ENCODE measurements at places on chromosomes 1 and 21. TPM values are rescaled to one million over a fixed set of nuclear protein-coding genes. Genes with fewer than 3 reads are reported as not detected.

DNA sequence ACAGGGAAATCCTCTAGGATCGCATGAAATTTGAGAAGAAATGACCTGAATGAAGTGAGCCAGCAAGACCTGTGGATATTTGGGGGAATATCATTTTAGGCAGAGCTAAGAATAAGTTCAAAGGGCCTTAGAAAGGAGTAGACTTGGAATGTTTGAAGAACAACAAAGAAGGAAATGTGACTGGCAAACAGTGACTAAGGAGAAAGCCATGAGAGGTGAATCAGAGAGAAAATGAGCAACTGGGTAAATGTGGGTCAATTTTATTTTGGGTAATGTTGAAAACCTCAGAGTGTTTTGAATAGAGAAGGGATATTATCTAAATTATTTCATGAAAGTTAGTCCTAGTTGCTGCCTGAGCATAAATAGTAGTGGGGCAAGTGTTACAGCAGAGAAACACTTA is 672.8 kb downstream of the LMO4 start:
- no peak for DNase-seq

DNA sequence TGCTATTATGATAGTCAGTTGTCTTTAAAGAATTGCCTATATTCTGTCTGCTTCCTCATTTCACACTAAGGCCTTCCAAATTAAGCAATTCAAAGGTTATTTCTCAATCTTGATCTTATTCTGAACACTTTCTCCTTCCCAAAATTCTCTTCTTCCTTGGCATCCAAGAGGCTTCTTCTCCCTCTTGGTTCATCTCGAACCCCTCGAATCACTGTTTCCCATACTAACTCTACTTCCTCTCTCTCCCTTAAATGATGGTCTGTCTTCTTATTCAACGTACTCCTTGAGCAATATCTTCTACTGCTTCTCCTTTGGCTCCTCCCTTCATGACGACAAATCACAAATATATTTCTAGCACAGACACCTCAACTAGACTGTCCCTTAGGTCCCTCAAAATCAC is 4.5 kb downstream of the COPA start:
- no peak for DNase-seq

DNA sequence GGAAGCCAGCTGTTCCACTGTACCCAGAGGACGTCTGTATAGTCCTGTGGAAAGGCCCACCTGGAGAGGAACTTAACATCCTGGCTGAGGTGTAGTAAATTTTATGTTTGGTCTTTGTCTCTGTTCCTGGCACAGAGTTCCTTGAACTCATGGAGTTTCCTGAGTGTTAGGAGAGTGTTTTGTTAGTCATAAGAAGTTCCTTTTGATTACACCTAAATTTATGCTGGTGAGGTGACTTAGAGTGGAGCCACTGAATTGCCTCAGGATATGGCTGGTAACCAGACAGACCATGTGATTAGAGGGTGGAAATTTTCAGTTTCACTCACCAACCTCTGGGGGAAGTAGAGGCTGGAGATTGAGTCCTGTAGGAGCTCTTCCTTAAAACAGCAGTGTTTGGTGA is 57.9 kb downstream of the RASAL2 start:
- DNase-seq, result no peak

- no peak for DNase-seq
Observed at GRCh38 chr21:36981049-36981391, 14.6 kb upstream of the HLCS start.

DNA sequence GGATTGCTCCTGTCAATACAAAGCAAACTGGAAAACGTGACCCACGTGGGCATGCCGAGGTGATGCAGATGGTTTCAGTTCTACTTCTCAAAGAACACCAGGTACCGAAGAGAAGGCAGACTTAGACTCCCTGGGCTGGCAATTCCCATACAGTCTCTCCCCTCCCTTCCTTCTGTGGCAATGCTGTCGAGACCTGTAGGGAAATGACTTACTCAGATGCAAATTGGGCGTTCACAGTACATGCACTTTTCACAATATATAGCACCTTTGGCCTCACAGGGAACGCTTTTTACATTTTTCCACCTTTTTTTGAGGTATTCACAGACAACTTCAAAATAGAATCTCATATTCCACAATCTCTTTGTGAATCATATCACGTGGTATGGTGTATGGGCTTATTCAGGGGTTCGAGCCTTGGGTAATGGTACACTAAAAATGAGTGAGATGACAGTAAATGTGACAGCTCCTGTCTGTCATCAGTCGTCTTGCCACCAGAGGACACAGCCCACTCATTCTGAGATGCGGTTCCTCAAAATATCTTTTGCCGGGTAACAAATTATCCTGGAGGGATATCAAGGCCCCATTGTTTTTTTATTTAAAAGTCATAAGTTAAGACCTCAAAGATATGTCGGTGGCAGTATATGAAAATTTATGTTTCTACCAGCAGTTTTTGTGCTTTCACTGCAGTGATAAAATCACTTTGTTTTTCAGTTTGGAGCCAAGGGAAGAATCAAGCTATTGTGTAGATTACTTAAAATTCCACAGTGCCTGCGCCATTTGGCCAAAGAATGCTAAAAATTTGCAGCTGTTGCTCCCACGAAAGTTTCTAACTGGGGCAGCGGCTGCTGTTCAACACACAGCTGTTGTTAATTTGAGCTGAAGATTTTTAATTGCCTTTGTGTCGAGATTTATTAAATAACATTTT is 168.4 kb downstream of the ZZZ3 start:
- peak; percentile 88 for DNase-seq

Gene GPR37L1
- total RNA-seq, result under 0.01 TPM

- peak; percentile 62 for DNase-seq
Observed at GRCh38 chr1:91610789-91611188, 110.1 kb downstream of the CDC7 start.

DNA sequence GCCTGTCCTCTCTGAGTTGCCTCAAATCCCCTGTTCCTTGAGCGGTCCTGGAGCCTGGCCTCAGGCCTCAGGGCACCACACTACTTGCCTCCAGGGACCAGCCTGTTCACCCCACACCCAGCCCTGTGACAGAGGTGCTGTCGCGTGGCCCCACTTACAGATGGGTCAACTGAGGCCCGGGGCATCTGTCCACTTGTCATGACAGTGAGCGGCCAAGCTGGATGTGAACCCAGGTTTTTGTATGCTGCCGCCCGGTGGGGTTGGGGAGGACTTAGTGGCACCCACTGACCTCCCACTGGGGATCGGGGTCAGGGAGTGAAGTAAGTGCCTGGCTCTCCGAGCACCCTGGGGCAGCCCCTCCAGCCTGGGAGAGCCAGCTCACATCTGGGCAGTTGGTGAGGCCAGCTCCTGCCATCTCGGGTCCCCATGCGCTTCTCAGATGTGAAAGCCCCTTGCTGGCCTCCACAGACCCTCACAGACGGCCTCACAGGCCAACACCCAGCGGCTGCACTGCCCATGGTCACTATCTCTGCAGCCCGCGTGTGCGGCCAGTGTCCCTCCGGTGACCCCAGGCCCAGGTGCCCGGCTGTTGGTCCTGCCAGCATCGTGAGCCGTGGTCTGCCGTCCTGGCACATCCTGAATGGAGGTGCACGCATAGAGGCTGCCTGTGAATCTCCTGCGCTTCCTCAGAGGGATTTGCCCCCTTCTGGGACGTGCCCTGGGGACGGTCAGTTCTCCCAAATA is 9.3 kb upstream of the FAAP20 start:
- no peak for DNase-seq

- no peak for DNase-seq
Observed at GRCh38 chr1:172885971-172886370, 164.8 kb downstream of the TNFSF18 start.

Gene LGR6
- total RNA-seq, result not detected

GRCh38 chr1:111743679-111744101 is 4.5 kb upstream of the INKA2 start:
- DNase-seq, result peak; percentile 83

Gene HSF2BP
- 2.6 TPM for total RNA-seq

Gene RAB42
- 3.9 TPM for total RNA-seq

DNA sequence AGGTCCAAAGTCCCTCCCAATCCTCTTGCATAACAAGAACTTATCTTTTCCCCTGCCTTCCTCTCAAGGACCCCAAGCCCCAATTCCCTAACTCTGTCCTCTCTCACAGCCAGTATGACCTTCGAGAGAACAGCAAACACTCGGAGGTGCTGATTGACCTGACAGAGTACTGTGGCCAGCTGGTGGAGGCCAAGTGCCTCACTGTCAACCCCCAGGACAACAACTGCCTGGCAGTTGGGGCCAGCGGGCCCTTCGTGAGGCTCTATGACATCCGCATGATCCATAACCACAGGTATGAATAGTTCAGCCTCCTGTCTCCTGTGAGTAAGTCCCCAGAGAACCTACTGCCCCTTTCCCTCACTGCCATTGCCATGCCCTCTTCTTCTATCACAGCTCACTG is 29.9 kb upstream of the TMEM222 start:
- DNase-seq, result no peak

GRCh38 chr1:244727871-244728474 is 75.0 kb downstream of the DESI2 start:
- no peak for DNase-seq

Gene HAO2
- total RNA-seq, result not detected

Gene SYPL2
- total RNA-seq, result 4.5 TPM

- DNase-seq, result peak; percentile 69
Observed at GRCh38 chr1:178060789-178061556, 32.9 kb upstream of the RASAL2 start.

DNA sequence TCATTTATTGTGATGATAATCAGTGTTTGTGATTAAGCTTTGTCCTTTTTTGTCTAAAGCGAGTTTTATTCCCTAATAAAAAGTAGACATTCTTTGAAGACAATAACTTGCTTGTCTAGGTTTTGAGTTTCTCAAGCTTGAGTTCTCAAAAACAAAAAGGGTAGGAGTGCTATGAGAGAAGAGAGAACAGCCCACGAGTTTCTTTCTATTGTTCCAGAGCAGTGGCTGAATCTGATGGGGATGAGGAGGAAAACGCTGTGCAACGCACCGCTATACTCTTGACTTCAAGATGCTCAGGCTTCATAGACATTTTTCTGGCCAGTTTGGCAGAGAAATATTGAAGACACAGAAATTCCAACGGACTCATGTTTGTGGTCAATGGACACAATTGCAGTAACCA is 669.8 kb upstream of the B3GALT2 start:
- no peak for DNase-seq

Gene RHCE
- total RNA-seq, result under 0.01 TPM

DNA sequence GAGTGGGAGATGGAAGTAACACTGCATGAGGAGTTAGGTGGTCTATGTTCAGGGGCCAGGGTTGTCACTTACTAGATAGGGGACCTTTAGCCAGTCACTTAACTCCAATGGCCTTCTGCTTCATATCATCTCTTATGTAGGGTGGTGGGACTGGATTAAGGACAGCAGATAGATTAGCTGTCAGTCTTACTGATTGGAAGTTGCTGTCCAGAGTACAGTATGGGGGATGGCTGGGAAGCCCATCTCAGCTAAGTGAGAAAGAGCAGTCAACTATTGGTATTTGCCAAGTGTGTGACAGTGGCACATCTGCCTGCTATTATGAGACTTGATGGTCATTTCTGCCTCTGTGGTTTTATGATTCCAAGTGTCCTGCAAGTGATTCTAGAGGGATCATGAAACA is 130.9 kb downstream of the FGGY start:
- DNase-seq, result no peak

Gene REN
- 4.3 TPM for total RNA-seq

GRCh38 chr21:17768840-17769446 is 50.2 kb downstream of the C21orf91 start:
- DNase-seq, result peak; percentile 42

DNA sequence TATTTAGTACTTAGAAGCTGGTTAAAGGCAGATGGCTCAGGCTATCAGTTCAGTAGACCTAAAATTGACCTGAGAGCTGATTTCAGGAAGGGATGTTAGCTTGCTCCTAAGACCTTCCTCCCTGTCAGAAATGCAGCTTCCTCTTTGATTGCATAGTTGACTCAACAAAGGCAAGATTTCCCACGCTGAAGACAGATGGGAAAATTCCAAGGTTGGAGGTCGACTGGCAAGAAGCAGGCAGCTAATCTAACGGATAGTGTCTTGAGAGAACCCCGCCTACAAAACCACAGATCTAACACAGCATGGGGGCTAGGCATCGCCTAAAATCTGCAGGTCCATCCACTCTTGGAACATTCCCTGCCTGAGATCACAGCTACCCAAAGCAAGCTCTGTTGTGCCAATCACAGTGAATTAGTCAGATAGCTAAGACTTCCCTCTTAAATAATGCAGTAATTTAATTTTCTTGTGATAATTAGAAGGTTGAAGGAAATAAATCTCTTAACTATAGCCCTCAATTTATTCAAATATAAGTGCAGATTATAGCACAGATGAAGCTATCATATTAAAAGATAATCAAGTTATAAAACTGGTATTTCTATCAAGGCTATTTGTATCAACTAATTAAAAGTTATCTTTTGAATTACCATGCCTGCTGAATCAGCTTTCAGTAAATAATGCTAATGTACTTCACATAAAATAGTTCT is 357.8 kb upstream of the SGIP1 start:
- peak; percentile 3 for DNase-seq

Gene EPHB2
- 9.7 TPM for total RNA-seq

Gene MRAP
- total RNA-seq, result not detected

DNA sequence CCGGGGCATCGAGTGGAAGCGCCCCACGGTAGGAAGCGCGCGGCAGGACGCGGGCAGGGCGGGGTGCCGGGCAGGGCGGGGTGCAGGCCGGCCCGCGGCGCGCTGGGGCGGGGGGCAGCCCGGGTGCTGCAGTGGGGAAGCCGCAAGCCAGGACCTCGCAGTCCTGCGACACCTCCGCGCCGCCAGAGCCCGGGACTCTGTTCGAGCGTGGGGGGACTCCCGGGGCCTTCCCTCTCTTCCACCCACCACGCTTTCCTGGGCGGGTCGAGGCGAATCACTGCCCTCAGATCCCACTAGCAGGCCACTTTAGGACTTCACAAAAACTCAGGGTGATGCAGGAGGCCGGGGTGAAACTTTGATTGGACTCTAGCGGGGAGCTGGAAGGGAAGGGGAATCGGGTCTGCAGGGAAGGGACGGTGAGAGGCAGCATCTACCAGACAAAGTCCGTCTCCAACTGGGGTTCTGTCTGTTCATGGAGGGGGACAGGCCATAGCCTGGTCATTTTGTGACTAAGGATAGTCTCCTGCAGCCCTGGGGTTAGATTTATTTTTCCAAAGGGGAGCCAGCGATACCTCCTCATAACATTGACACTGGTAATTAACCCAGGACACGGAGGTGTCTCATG is 623 bp downstream of the CAPN2 start:
- no peak for DNase-seq
